ENCODE measurements at places on chromosomes 16 and 17. TPM values are rescaled to one million over a fixed set of nuclear protein-coding genes. Genes with fewer than 3 reads are reported as not detected.
A peak's percentile ranks its signal among the peaks of the same experiment; 100 is the strongest.

HOXB7 gene
- total RNA-seq: 0.89 TPM

CA4 gene
- total RNA-seq: not detected

DNA sequence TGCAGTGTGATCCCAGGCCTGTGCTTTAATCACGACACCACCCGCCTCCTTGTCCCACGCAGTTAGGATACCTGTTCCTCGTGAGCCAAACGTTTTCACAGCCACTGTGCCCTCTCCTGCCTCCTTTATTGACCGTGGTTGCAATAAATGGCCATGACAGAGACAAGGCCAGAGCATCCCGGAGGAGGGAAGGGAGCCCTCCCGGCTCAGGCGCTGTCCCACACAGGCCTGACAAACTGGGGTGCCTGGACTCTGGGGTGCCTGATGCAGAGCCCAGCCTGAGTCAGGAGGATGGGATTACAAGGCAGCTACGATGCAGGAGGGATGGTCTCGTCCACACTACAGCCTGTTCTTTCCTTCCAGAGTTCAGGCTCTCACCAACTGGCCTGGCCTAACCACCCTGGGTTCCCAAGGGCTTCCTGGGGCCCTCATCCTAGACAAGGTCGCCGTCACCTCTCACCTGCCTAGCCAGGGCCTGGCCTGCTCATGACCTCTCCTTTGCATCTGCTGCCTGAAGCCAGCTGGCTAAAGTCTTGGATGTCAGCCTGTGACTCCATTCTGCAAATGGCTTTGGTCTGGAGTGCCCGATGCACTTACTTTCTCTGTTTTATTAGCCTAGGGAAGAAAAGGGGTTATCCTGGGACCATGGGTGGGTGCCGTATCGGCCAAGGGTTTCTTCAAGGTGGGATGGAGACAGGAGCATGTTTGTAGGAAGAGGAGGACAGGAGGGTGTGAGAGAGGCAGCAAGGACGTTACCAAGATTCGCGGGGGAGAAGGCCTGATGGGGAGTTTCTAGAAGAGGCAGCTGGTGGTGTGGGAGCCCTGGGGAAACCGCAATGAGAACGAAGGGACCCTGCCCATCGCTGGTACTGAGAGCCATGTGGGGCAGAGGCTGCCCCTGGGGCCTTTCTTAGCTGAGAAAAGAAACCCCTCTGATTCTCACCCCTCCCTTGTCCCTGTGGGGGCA, 234.3 kb upstream of the TNRC6C start:
- DNase-seq: no peak

DNA sequence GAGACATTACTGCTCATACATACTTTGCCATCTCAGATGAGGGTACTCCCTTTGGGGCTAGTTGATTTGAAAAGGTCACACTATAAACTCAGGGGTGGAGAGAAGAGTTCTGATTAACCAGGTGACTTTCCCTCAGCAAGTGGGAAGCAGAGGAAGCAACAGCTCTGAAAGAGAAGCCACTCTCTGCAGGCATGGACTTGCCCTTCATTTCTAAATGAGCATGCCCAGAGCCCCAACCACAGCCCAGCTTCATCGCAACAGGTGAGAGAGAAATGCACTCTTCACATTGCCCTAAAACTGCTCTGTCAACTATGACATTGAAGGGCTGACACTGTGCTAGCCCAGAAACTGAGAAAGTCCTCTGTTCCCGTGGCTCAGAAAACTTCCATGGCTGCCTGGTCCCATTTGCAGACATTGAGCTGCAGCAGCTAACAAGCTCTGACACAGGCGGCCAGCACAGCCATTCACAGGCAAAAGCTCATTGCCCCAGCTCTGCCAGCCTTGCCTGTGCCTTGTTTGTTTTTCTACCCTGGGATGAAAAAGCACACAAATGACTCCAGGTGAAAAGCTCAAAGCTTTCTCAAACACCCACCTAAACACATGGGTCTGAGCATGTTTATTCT, 419.8 kb upstream of the DYNLRB2 start:
- DNase-seq: no peak

DNA sequence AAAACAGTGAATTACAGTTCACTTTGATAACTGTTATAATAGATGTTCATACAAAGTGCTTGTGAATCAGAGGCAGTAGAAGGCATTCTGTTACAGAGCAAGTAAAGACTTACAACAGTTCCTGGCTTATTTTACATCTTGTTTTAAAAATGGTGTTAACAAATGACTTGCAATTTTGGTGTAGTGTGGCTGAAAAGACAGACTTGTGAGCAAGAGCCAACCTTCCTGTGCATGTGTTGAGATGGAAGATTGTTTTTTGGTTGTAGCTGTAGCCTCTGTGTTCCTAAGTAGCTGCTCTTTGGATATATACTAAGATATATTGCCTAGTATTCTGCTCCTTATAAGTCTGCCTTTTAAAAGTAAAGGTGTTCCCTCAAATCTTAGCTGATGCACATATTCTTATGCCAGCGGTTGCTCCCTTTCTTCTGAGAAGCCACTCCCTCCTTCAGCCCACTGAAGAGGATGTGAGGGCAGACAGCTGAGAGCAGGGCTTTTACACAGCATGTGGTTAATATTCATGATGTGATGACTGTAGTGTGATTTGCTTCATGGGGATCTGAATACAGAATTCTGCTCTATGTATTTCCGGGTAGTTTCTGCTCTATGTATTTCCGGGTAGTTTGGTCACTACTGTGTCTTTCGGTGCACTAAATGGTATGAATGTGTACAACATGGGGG, 182.3 kb downstream of the PHKB start:
- DNase-seq: peak; percentile 6

- DNase-seq: no peak
Observed at GRCh38 chr16:1133810-1134520, 18.9 kb upstream of the CACNA1H start.

DNA sequence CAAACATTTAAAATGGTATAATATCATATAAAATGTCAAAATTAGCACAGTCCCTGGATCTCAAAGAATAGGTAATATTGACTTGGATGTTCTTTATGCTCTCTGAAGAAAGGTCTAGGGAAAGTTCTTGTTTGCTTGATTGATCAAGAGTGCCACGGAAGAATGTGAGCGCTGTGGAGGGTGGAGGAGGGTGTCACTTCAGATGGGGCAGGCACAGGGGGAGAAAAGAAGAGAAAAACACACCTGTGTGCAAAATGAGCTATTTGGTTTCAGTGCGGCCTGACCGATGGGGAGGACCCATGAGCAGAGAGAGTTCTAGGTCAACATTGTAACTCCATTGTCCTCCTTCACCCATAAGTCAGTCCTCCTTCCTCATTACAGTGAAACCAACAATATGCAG, 8.8 kb upstream of the VPS4A start:
- no peak for DNase-seq

DNA sequence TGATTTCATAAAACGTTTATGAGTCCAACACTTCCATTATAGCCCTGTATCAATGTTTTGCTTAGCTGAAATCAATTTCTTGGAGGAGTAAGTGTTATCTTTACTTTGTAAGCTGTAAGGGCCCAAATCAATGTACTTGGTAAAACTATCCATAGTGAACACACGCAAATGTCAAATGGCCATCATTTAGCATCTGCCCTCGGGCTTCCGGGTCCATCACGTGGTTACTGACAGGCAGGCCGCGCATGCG, 687 bp upstream of the NARF start:
- DNase-seq: no peak

- DNase-seq: no peak
Observed at GRCh38 chr17:7232114-7232513, 2.2 kb downstream of the DVL2 start.

DNA sequence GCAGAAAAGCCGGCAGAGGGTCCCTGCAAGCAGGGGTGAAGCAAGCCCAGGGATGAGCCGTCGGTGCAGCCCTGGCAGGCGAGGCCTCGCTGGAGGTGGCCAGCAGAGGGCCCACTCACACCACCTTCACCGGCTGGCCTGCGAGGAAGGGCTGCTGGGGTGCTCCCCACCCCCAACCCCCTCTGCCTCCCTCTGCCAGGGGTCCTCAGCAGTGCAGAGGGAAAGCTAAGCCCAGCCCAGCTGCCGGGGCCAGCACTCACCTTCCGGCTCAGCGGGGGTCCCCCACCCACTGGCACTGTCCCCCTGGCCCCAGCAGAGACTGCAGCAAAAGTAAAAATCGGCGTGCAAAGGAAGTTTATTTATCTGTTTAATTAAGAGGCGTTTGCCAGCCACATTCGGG, 113.4 kb downstream of the ENGASE start:
- no peak for DNase-seq

GRCh38 chr17:56136301-56136700, 17.0 kb upstream of the ANKFN1 start:
- no peak for DNase-seq

GRCh38 chr16:13108126-13108525, 206.7 kb downstream of the SHISA9 start:
- DNase-seq: no peak

- no peak for DNase-seq
Observed at GRCh38 chr17:29885031-29885640, 44.9 kb downstream of the SSH2 start.
